ENCODE measurements at places on chromosomes 1 and 21.

- no peak for DNase-seq
These were observed 215.8 kb downstream of the TRABD2B start for GRCh38 chr1:47781171-47781959.

- no peak for DNase-seq
These were observed 2.0 kb downstream of the TRIM17 start for GRCh38 chr1:228414511-228415211.

DNA sequence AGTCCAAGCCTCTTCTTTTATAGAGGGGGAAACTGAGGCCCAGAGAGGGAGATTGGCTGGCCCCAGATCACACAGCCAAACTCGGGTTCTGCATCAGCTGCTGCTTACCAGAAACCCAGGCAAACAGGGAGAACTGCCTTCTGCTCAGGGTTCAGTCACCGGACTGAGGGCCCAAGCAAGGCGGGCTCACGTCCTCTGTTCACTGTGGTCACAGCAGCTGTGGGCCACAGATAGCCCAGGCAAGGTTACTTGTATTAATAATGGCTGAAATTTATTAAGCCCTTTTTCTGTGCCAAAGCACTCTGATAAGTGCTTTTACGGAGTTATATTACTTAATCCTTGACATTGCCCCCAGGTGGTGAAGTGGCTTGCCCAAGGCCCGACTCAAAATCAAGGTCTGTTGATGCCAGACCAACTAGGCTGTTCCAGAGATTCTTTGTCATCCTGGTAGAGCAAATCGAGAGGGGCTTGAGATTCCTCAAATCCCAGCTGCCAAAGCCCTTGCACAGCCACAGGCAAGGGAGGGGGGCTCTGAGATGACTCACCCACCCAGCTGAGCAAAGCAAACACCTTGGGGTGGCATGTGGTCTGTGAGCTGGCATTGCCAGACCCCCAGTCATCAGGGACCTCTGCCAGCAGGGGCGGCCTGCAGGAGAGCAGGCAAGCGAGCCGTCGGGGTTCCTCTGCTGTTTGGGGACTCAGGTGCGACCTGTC, 36.5 kb downstream of the EPHB2 start:
- DNase-seq, result no peak

GRCh38 chr1:21668951-21669257, 253 bp downstream of the RAP1GAP start:
- no peak for DNase-seq

- peak; percentile 56 for DNase-seq
These were observed 52.4 kb upstream of the GPR157 start for GRCh38 chr1:9181176-9181906.

DNA sequence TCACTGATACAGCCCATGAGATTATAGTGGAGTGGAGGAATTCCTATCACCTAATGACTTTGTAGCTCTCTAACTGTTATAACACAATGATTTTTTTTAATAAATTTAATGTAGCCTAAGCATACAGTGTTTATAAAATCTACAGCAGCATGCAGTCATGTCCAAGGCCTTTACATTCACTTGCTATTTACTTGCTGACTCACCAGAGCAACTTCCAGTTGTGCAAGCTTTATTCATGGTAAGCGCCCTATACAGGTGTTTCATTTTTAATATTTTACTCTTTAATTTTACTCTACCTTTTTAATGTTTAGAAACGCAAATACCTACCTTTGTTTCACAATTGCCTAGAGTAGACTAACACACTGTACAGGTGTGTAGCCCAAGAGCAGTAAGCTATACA, 1652.2 kb downstream of the BRINP3 start:
- no peak for DNase-seq
